Left renal pelvis (tissue), 4 donors: ENCODE measurements at places on chromosomes 3 and 15. TPM values are rescaled to one million over a fixed set of nuclear protein-coding genes. Genes with fewer than 3 reads are reported as not detected.

The PIERCE2 gene
- 8.1 TPM for polyA plus RNA-seq

- DNase-seq, result no peak
Observed at GRCh38 chr15:71443538-71443937, 328.3 kb downstream of the THSD4 start.

DNA sequence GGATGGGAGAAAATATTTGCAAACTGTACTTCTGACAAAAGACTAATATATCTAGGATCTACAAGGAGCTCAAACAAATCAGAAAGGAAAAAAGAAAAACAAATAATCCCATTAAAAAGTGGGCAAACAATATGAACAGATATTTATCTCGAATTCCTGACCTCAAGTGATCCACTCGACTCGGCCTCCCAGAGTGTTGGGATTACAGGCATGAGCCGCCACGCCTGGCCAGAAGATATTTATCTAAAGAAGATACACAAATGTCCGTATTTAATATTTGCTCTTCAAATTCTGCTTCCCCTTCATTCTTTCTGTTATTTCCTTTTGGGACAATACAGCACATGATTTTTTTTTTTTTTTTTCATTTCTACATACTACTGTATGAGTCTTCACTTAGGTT, 151.7 kb upstream of the GRM7 start:
- DNase-seq, result no peak

The CYP1A2 gene
- 0.14 TPM for polyA plus RNA-seq

- no peak for DNase-seq
Observed at GRCh38 chr15:64950888-64951287, 38.8 kb downstream of the SPG21 start.

The FHIT gene
- polyA plus RNA-seq, result 5.4 TPM

- no peak for DNase-seq
Observed at GRCh38 chr3:114299421-114299820, 5.6 kb downstream of the TIGIT start.

The TIPARP gene
- 22.0 TPM for polyA plus RNA-seq

- DNase-seq, result no peak
Observed at GRCh38 chr3:11637901-11638458, 5.7 kb downstream of the VGLL4 start.

The ADAMTS7 gene
- polyA plus RNA-seq, result 38.1 TPM

DNA sequence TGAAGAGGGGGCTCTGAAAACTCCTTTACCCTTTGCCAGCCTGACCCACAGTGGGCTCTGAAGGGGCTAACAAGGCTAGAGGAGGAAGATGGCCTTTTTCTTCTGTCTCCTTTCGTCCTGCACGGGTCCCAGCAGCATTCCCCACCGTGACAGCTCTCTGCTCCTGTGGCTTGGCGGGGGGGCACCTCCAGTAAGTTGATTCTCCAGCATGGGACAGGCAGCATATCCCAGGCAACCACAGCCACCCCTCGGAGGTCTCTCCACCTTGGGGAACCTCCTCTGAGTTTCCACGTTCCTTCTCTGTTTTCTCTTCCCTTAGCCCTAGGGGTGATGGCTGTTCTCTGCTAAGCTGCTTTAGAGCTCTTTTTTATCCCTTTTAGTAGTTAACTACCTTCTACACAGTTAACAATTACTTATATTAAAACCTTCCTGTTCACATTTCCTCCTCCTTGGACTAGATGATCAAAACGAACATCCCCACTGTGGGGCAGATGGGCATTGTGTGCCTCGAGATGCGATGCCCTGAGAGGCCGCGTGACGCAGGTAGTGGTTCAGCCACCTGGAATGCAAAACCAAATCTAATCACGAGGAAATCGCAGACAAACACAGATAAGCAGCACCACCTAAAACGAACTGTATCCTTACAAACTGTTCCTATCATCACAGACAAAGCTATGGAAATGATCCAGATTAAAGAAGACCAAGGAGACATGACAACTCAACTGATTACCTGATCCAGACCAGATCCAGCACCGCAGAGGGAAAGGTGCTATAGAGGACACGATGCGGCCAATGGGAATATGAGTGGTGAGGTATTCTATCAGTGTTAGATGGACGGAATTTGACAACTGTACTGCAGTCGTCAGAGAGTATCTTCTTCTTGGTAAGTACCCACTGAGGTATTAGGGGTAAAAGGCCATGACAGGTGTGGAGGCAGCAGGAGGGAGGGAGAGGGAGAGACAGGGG, 27.7 kb downstream of the TSPAN3 start:
- no peak for DNase-seq

The CCDC54 gene
- not detected for polyA plus RNA-seq

DNA sequence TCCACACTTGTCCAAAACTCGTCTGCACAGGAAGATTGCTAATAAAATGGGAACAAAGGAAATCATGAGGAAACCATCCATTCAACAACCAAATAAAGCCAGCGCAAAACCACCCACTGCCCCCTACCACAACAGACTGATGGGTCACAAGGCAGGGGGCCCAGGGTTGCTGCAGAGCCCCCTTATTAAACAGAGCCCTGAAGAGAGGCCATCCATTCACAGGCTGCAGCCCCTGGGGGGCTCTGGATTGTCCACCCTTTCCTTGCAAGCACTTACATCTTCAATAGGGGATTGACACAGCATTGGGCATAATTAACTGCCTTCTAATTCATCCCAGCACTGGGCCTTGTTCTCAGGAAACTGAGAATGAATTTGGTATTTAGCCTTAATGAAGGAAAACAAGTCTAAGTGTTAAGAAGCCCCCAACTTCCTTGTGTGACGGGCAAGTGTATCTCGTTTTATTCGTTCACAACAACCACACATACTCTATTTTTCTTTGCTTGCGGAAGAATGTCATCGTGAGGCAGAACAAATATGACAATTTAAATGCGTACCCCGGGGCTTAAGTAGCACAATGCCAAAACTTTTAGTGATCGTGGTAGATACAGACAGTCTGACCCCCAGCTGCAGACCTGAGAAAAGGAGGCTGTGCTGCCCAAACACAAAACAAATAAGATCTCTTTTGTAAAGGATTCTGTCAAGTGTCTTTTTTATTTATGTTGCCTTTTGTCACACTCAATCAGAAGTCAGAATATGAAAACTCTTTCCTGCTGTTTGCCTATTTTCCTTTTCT, 144.0 kb downstream of the SEMA6D start:
- no peak for DNase-seq

The TATDN2 gene
- polyA plus RNA-seq, result 29.5 TPM
